ENCODE measurements at places on chromosomes 5 and 9.

GRCh38 chr5:19555876-19556275 is 432.1 kb downstream of the CDH18 start:
- DNase-seq = no peak

GRCh38 chr5:9231842-9232241 is 314.0 kb downstream of the SEMA5A start:
- DNase-seq = no peak

DNA sequence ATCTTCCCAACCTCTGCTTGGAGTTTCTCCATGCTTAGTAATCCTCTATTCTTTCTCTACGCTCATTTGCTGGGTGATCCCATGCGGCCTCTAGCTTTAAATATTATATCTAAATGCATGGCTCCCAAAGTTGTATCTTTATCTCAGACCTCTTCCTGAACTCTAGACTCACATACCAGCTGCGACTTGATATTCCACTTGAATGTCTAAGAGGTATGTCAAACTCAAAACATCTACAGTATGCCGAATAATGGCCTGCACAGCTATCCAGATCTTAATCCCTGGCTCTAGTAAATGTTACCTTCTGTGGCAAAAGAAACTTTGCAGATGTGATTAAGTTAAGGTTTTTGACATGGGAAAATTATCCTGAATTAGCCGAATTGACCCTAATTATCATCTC is 179.2 kb downstream of the TTC39B start:
- DNase-seq = no peak

DNA sequence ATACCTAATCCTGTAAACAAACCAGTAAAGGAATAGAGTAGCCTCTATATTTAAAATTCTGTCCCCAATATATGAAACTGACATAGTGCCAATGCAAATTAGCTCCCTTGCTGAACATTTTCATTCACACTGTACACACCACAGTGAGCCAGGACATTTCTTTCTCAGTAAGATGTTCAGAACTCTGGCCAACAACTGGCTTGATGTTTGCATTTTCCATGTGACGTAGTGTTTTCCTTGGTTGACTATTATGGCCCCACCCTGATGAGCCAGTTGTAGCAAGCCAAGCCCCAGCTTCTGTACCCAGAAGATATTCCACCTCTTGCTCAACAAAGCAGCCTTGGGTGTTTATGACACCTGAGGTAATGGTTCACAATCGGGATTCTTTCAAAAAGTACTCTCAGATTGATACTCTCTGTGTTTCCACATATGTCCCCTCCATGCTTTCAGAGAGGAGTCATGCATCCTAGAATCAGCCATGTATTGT is 17.7 kb upstream of the ANXA1 start:
- no peak for DNase-seq

DNA sequence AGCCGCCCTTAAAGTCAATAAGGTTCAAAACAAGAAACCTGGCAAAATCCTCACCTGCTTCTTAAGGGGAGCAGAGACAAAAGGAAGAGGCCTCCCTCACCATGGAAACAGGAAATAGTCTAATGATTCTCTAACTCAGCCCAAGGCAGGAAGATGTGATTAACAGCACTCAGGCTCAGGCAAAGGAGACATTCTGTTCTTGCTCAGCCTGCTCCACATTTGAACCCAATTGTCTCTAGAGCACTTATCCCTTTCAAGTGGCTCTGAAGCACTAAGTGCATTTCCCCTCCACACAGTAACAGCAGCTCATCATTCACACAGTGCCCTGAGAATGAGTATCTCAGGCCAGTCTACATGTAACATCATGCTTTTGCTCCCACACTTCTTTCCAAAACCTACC is 72.3 kb downstream of the NIPSNAP3B start:
- peak; percentile 64 for DNase-seq

Data from NCI-H1092 (cell line).